ENCODE measurements at places on chromosomes 2 and 18. TPM values are rescaled to one million over a fixed set of nuclear protein-coding genes. Genes with fewer than 3 reads are reported as not detected.

Gene TNFAIP6
- 0.57 TPM for total RNA-seq

Gene AGPS
- 35.7 TPM for total RNA-seq

Gene AQP12A
- total RNA-seq, result not detected

Gene CFC1
- total RNA-seq, result not detected

Gene DNAJC5G
- total RNA-seq, result not detected

Gene GPR39
- 0.66 TPM for total RNA-seq

Gene ALPI
- not detected for total RNA-seq

Gene FSHR
- not detected for total RNA-seq

Data from subcutaneous adipose tissue (tissue), 4 donors.